ENCODE measurements at places on chromosomes 16 and 17.

GRCh38 chr16:89581861-89582563, 6.5 kb downstream of the CPNE7 start:
- DNase-seq: no peak

- DNase-seq: no peak
These were observed 18.5 kb downstream of the ERCC4 start for GRCh38 chr16:13938480-13938879.

GRCh38 chr16:28974437-28975157, at the start of gene SPNS1:
Gene SPNS1 (plus strand): TSS chr16:28974778. CDS start chr16:28975152, 374 bp downstream.
- peak; percentile 84 for DNase-seq

DNA sequence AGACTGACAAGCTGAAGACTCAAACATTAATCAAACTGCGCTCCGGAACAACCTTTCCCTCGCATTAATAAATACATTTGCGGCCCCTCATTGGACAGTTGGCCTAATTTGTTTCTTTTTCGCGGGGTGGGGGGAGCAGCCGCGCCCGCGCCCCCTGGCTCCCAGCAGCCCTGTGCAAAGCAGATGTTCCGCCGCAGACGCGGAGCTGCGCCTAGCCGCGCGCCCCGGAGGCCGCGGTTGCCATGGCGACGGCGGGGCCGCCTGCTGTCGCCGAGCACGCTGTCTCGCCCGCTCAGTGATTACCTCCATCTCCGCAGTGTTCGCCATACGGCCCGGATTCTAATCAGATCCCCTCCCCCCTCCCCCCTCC, 25.5 kb downstream of the COPZ2 start:
- DNase-seq: peak; percentile 63

- DNase-seq: no peak
These were observed 34.9 kb upstream of the CACNG5 start for GRCh38 chr17:66799849-66800537.

- peak; percentile 48 for DNase-seq
These were observed 80.4 kb downstream of the EFCAB5 start for GRCh38 chr17:30021708-30022317.

DNA sequence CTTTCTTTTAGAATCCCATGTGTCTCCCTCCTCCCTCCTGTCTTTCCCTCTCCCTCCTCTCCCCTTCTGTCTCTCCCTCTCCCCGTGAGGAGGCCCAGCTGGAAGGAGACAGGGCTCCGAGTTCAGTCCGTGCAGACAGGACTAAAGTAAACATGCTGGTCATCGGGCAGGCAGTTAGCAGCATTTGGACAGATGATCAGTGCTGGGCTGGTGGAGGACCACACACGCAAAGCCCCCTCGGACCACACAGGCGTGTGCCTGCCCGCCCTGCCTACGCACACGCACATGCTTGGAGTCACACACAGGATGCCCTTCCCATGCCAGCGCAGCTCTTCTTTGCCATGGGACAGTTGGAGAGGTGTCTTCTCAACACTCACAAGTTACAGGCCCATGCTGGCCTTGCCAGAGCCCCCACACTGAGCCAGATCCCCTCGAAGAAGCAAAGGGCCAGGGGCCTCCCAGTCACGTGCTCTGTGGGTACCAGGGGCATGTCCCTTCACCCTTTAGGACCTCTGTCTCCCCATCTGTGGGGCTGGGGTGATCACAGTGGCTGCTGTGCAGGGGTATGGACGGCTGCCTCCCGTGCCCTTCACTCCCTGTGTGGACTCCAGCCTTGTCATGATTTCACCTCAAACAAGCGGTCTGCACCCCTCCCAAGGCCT, 215.7 kb upstream of the FOXF1 start:
- no peak for DNase-seq

GRCh38 chr17:75691801-75692626, 24.9 kb downstream of the SAP30BP start:
- DNase-seq: no peak

DNA sequence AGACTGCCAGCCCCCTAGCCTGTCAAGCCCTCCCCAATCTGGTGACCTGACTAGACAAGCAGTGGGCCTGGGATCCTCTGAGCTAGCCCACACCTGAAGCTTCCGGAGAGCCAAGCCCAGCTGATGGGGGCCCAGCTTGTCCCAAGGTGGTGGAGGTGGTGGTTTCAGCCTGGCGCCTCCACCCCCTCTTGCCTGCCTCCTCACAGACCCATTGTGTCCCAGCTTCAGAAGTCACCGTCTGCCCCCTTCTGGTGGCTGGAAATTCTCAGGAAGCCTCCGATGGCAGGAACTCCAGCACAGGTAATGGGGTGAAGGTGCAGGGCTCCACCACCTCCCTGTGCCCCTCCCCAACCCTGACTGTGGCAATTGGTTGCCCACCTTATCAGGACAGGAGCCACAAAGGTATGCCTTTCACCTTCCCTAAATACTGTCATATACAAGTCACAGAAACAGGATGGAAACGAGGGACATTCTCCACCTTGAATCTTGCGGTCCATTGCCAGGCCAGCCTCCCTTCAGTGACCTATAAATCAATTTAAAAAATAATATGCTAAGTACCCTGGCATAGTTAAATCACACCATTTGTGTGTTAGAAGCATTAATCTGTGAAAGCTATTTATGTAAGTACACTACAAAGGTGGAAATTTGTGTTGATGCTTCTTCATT, 66.0 kb upstream of the ZNF423 start:
- DNase-seq: peak; percentile 13

DNA sequence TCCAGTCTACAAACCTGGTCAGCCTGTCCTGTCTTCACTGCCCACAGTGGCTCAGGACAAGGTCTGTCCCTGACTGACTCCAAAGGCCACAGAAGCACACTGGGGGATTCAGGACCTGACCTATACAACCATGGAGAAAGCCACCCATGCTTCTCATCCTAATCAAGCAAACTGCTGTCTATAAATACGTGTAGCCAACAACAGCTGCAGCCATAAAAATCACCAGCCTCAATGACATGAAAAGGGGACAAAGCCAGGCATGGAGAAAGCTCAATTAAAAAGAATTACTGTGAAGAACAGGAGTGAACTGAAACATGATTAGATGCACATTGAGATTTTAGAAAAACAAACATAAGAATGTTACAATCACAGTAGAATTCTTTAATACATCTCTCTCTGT, 170.1 kb downstream of the CDK5R1 start:
- DNase-seq: no peak

- DNase-seq: no peak
These were observed 22.9 kb downstream of the PRCD start for GRCh38 chr17:76562734-76563148.

GRCh38 chr17:15507896-15508295, 40.5 kb upstream of the CDRT4 start:
- DNase-seq: no peak

DNA sequence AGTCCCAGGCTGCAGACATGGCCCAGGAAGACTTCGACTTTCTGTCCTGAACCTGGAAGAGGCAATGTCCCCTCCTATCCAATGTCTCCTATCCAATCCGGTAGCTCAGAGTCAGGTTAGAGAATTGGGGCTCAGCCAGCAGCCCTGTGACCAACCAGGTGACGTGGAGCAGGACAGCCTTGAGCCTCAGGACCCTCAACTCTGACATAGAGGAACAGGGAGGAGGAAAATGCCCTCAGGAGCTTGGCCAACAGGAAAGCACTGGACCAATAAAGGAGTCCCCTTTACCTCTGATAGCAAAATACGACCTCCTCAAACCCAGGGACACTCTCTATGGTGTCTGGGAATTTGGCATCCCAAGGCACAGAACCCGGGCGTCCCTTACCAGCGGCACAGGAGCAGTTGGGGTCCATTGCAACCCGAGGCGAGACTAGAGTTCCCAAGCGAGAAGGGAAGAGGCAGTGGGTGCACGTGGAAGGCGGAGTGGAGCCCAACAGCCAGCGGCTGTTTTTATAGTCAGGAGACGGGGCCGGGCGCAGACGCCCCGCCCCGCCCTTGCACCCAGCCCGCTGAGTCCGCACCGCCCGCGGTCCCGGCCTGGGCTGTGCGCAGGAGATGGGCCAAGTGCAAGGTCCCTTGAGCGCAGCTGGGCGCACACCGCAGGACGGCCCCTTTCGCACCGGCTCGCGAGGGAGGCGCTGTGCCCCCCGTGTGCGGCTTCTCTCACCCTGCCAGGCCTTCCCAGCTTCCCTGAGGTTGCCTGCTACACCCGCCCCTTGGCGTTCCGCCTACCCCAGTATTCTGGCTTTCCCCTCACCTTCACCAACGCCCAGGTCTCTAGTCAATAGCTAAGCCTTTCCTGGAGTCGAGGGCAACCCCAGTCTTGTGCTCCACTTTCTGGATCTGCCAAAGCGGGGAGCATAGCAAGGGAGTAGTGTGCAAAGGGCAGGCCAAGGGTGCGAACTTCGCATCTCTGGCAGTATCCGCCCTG, at the start of gene MT1G:
MT1G (minus strand) TSS at position 485 of the 991 bp plus-strand sequence; CDS start at position 413, 72 bp downstream.
- no peak for DNase-seq

DNA sequence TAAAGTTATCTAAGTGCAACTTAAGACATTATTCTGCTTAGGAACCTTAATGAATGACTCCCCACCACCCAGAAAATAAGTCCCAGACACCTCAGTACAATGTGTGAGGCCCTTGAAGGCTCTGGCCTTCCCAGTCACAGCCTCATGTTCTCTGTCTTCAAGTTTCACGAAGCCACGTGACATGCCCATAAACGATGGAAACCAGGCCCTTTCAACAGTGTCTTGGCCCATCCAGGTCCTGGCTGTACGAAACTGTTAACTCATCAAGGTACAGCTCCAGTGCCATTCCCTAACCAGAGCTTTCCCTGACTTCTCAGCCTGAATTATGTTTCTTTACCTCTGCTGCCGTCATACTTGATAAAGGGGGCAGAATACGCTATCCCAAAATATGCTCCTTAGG, 69.0 kb downstream of the ARHGAP17 start:
- DNase-seq: no peak

DNA sequence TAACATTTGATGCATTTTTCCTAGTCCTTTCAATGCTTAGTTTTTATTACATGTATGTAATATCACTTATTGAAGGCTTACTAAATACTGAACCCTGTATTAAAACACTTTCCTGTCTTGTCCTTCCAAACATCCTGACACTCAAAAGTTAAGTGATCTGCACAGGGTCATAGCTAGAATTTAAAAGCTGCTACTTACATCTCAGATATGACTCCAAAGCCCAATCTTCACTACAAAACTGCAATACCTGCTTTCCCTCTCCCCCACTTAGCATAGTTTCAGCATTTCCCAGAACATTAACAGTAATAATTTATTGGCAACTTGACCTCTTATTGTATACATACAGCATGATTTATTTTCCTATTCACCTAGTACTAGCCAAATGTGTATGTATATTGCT, 4.3 kb upstream of the TRIM37 start:
- DNase-seq: no peak
